Activated naive CD8-positive, alpha-beta T cell treated with anti-CD3 and anti-CD28 coated beads, Interleukin-2, amount 10 ng/mL, durations not matched to agents 7 days and 5 days (primary cell): ENCODE measurements at places on chromosomes 12 and 14. TPM values are rescaled to one million over a fixed set of nuclear protein-coding genes. Genes with fewer than 3 reads are reported as not detected.
A peak's percentile ranks its signal among the peaks of the same experiment; 100 is the strongest.

- no peak for DNase-seq
- peaks cover 2% of the 10 kb centered on the region for H3K27me3 ChIP-seq
- no peak within 1 kb of the TSS for H3K4me3 ChIP-seq
- no peaks in the 10 kb centered on the region for H3K36me3 ChIP-seq
Measured at GRCh38 chr12:10826258-10826657, at the start of gene TAS2R10. TSS of gene TAS2R10 (minus strand) at chr12:10826358. CDS start at chr12:10826269, 89 bp downstream.

GRCh38 chr12:85523197-85523596 is 243.2 kb downstream of the ALX1 start:
- H3K27me3 ChIP-seq = no peaks in the 10 kb centered on the region
- no peak overlapping the region for H3K4me3 ChIP-seq
- H3K27ac ChIP-seq = no peak overlapping the region
- H3K4me1 ChIP-seq = peaks cover 1% of the 10 kb centered on the region
- no peaks in the 10 kb centered on the region for H3K36me3 ChIP-seq

GRCh38 chr12:127277882-127278281 is 989.1 kb upstream of the TMEM132C start:
- no peak for DNase-seq
- peaks cover 6% of the 10 kb centered on the region for H3K27me3 ChIP-seq
- no peaks in the 10 kb centered on the region for H3K36me3 ChIP-seq
- H3K4me1 ChIP-seq = peaks cover 7% of the 10 kb centered on the region
- H3K4me3 ChIP-seq = no peak overlapping the region

Gene PRPH
- not detected for total RNA-seq

DNA sequence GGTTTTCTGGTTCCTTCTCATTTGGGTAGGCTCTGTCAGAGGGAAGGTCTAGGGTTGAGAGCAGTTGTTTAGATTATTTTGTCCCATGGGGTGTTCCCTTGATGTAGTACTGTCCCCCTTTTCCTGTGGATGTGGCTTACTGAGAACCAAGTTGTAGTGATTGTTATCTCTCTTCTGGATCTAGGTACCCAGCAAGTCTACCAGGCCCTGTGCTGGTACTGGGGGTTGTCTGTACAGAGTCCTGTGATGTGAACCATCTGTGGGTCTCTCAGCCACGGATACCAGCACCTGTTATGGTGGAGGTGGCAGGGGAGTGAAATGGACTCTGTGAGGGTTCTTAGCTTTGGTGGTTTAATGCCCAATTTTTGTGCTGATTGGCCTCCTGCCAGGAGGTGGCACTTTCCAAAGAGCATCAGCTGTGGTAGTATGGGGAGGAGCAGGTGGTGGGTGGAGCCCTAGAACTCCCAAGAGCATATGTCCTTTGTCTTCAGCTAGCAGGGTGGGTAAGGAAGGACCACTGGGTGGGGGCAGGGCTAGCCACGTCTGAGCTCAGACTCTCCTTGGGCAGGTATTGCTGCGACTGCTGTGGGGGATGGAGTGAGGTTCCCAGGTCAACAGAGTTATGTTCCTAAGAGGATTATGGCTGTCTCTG is 179.3 kb upstream of the BTG1 start:
- no peak overlapping the region for H3K4me3 ChIP-seq
- H3K4me1 ChIP-seq = peaks cover 8% of the 10 kb centered on the region
- no peak for DNase-seq
- H3K36me3 ChIP-seq = peaks cover 17% of the 10 kb centered on the region

- H3K27me3 ChIP-seq = no peaks in the 10 kb centered on the region
- H3K4me3 ChIP-seq = no peak overlapping the region
- no peak overlapping the region for H3K27ac ChIP-seq
- no peaks in the 10 kb centered on the region for H3K4me1 ChIP-seq
- no peaks in the 10 kb centered on the region for H3K36me3 ChIP-seq
Measured at GRCh38 chr12:107457362-107457935, 228.2 kb upstream of the PWP1 start.

Gene CCDC38
- total RNA-seq = 0.19 TPM

DNA sequence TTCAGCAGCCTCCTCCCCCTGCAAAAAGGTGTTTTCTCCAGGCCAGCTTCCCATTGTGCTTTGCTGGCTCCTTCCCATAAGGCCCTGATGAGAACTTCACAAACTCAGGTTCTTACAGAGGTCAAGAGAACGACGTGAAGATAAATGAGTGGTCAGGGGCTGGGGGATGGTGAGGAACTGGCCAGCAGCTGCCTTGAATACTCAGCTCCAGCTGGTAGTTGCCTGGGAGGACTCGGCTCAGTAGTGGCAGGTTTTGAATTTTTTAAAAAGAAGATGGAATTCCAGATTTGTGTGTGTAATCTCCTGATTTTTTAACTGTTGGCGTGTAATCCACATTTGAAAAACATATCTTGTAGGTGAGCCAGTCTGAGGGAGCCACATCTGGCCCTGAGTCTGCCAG is 5.9 kb downstream of the DDX55 start:
- H3K36me3 ChIP-seq = peaks cover 29% of the 10 kb centered on the region
- no peak overlapping the region for H3K4me3 ChIP-seq
- no peak for DNase-seq

GRCh38 chr12:113854385-113855142 is 111.6 kb downstream of the RBM19 start:
- H3K27me3 ChIP-seq = no peaks in the 10 kb centered on the region
- no peak overlapping the region for H3K4me3 ChIP-seq
- H3K27ac ChIP-seq = no peak overlapping the region
- H3K36me3 ChIP-seq = no peaks in the 10 kb centered on the region
- H3K4me1 ChIP-seq = no peaks in the 10 kb centered on the region
- no peak for DNase-seq

DNA sequence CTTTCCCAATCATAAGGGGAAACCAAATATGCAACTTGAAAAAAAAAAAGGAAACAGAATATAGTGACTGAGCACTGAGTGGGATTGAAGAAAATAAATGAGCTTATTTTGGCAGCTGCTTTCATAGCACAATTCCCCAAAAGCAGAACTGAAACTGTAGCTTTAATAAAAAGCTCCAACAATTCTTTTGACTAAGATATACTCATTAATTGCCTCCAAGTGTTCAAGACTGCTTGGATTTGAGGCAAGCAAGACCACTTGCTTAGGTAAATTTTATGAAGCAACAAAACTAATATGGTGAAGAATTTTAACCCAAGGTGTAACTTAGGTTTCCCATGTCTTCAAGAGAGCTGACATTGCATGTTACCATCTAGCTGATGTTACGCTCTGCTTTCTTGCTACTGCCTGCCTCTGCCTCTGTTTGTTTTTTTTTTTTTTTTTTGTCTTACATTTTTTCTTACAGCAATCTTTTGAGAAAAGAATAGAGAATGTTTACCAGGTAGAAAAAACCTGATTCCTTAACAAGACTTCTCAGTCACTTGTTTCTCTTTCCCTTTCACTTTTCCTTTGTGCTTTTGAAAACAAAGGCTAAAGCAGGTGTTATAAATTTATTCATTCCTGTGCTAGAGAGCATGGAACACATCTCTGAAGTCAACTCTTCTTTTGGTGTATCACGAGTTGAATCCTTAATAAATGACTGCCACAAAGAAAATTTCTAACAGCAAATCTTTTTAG is 134.4 kb downstream of the BCAT1 start:
- H3K4me1 ChIP-seq = peaks cover 7% of the 10 kb centered on the region
- DNase-seq = no peak
- H3K27me3 ChIP-seq = no peaks in the 10 kb centered on the region
- peaks cover 18% of the 10 kb centered on the region for H3K36me3 ChIP-seq
- H3K4me3 ChIP-seq = peak overlapping the region; percentile 87
- peak overlapping the region; percentile 92 for H3K27ac ChIP-seq

GRCh38 chr14:76282581-76282980 is 93.4 kb upstream of the ESRRB start:
- no peaks in the 10 kb centered on the region for H3K36me3 ChIP-seq
- H3K4me1 ChIP-seq = no peaks in the 10 kb centered on the region
- DNase-seq = no peak

Gene ACOT4
- total RNA-seq = 1.9 TPM

DNA sequence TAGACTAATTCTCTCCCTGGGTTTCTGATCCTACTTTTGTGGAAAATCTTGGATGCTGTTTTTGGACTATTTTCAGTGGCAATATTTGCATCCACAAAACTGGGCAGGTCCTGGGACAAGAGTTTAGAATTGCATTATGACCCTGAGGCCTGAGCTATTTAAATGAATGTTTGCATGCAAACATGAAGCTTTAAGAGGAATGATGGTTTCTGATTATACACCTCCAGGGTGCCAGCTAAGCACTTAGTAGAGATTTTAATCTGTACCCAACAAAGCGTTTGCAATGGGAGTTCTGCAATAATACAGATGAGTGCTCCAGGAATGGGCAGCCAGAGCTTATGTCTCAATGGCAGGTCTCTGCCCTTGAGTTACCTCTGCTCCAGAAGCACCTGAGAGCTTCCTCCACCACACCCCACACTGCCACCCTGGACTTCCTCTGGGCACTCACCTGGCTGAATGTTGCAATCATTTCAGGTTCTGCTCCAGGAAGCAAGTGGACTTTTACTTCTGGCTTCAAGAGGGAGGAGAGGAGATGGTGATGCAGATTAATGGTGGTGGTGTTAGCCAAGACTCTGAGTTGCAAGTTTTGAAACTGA is 6.0 kb upstream of the SPTLC2 start:
- no peak overlapping the region for H3K4me3 ChIP-seq
- peaks cover 4% of the 10 kb centered on the region for H3K27me3 ChIP-seq
- H3K4me1 ChIP-seq = peaks cover 13% of the 10 kb centered on the region
- no peaks in the 10 kb centered on the region for H3K36me3 ChIP-seq

DNA sequence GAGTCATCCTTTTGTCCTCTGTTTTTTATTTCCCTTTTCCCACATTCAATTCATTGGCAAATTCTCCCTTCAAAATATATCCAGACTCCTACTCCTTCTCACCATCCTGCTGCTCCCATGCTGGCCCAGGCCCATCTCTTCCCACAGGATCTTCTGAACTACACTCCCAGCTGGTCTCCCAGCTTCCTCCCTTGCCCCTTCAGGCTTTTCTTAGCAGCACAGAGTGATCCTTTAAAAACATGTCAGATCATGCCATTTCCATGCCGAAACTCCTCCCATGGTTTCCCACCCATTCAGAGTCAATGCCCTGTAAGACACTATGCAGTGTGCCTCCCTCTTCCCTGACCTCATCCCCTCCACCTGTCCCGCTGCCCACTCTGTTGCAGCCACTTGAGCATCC is 2.4 kb upstream of the KRT84 start:
- peaks cover 8% of the 10 kb centered on the region for H3K4me1 ChIP-seq
- DNase-seq = no peak
- no peak overlapping the region for H3K4me3 ChIP-seq

Gene CISTR
- total RNA-seq = not detected

GRCh38 chr14:89040460-89041256 is 216.2 kb downstream of the TTC8 start:
- no peak overlapping the region for H3K27ac ChIP-seq
- H3K4me3 ChIP-seq = peak overlapping the region; percentile 79
- H3K4me1 ChIP-seq = peaks cover 6% of the 10 kb centered on the region
- DNase-seq = peak; percentile 88
